ENCODE measurements at places on chromosomes 6 and 20.

DNA sequence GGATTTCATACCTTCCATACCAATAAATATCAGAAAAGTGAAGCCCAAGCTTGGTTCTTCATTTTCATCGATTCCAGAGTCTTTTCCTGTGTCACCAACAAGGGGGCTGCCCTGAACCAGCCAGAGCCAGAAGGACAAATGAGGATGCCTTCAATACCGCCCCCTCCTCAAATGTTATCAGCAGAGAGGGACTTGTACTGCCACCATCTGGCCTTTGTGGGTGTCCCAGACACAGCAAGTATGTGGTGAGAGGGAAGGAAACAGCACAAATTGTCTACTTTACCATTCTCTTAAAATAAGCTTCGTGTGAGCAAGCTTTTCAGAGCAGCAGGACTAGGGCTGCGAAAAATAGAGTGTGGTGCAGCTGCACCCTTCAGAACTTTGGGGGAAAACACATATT lies 165.3 kb downstream of the SOBP start:
- ATAC-seq, result no peak

GRCh38 chr6:161302949-161303348 lies 29.1 kb upstream of the AGPAT4 start:
- no peak for ATAC-seq

GRCh38 chr20:62710886-62711702 lies 2.5 kb downstream of the NTSR1 start:
- ATAC-seq, result peak; percentile 16

DNA sequence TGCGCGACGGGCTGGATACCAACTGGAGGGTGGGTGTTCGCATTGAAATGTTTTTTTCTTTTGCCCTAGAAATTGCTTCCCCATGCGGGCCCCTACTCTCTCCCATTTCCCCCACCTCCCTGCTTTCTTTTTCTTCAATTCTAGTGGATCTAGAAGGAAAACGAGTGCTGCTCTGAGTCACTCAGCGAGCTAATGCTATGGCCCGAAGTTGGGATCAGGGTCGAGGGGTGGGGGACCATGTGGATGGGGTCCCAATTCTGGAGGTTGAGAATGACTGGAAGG lies 71.5 kb downstream of the SOX4 start:
- ATAC-seq, result no peak

DNA sequence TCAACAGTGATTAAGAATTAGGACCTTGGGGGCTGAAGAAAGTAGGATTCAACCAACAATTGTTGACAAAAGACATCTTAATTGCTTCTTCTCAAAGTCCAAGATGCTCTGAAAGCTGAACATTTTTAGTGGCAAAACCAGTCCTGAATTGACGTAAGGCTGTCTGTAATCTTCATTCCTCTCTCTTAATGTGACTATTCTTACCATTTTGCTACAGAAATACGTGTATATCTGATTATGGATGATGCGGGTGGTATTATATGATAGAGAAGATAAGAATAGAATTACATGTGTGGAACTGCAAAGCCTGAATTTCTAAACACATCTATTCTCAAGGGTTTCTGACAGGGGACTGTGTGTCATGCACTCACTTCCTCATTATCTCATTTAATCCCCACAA lies 130.3 kb upstream of the SASH1 start:
- ATAC-seq, result no peak

DNA sequence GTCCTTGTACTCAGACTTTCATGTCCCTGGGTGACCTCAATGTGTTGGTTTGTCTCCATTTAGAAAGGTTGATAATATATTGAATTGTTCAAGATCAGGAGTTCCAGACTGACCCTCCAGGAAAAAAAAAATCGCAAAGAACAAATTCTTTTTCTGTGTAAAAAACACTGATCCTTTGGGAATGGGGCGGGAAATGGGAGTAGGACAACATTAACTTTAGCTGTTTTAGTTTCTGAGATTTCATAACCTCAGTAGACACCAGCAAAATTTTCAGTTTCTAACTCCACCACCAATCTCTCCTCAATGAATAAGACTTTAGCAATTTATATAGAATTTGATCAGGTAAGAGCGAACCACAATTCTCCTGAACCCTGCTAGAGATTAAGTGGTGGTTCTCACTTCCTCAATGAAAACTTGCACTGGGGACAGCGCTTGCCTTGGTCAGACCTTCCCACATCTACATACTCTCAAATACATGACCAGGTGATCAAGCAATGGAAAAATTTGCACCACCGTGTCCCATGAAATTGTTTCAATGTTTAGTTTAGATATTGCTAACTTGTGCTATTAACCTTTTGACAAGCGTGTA lies 231.2 kb upstream of the PLN start:
- ATAC-seq, result no peak

GRCh38 chr6:116369964-116370759 lies 585 bp upstream of the DSE start:
- ATAC-seq, result no peak

DNA sequence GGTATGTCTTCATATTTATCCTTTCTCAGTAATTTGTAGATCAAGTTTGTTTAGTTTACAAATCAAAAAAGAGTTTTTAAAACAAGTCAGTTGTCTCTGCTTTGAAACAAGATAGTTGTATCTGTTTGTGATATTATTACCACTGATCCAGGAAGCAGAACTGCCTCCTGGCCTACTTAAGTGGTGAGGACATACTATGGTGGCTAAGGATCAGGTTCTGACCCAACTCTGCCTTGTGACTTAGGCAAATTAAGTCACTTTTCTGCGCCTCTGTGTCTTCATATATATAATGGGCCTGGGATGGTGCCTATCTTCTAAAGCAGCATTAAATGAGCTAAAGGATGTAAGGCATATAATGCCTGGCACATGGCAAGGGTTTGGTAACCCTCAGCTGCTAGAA lies 8.7 kb downstream of the ANKS1A start:
- ATAC-seq, result no peak

- ATAC-seq, result no peak
These were observed 254.3 kb downstream of the BTBD3 start for GRCh38 chr20:12171923-12172524.

DNA sequence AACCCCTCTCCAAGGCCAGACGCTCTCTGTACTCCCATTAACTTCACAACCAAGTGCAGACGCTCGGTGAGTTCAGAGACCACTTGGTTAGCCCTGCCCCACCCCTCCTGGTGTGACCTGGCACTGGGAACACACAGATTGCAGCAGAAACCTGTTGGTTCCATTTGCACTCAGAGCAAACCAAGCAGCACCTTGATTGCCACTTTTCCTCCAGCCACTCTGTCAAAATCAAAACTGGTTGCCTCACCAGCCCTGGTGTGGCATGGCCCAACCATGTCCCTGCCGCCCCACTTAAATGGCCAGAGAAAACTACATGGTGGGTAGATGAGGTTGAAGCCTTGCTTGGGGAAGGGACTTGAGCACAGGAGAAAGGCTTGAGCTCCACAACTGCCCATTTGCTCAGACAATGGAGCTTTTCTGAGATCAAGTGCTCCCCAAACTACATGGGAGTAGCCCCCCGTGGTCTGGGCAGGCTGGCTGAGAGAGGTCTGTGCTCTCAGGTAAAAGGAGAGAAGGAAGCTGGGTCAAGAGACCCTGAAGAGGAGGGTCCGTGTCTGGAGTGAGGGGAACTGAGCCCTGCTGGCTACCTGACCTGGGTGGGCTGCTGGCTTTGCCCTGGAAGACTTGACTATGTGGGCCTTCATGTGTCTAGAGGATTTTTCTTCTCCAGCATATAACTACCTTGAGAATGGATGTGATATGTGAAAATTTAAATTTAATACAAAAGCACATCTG lies 43.4 kb downstream of the PLCG1 start:
- no peak for ATAC-seq

DNA sequence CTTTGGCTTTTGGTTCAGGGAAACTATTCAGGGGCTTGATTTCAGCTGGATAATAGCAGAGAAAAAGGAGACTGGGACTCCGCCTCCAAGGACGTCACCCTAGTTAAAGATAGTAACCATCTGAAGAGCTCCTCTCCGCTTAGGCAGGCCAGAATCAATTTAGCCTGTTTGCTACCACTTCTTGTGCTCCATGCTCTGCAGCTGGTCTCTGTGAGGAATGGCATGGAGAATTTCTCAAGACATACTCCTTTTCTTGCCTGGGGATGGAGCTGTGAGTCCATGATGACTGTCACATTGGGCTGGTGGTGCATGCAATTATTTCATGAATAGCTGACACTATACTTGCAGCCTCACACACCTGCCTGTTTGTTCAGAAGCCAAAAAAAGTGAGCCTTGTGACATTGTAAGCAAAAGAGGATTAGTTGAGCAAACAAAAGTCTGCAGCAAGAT lies 61.4 kb downstream of the TXLNB start:
- ATAC-seq, result peak; percentile 94

DNA sequence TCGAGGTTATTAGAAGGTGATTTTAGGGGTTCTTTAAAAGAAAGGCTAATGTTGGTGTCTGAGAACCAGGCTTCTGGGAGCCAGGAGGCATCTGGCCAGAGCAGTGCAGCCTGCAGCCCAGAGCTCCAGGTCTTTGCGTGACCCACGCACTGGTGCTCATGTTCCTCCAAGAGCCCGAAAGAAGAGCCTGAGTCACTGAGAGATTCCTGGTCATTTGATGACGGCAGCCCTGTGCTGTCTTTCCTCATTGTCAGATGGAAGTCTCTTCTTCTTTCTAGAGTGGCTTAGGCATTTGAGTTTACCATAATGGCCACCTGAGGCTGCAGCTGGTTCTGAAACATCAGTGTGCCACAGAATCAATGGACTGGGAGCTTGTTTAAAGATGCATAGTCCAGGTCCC lies 46.4 kb downstream of the CD109 start:
- ATAC-seq, result no peak

DNA sequence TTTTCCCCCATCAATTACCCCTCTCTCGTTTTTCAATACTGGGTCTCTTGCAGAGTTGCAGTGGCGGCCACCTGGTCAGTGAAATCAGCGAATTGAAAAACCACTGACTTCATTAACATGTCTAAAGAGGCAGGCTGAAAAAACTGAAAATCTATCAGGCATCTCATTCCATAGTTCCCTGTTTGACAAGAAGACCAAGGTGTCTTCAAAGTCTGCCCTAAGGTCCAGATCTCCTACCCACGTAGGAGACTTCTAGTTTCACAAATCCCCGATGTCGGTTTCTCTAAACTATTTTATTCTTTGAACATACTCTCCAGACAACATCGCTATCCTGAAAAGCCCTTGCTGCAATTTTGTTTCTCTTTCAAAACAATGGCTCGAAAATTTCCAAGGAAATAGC lies 796 bp upstream of the TUBB start:
- no peak for ATAC-seq
